NT2/D1 (cell line): ENCODE measurements at places on chromosomes 5 and 9.

GRCh38 chr5:95923918-95924544 is 37.6 kb downstream of the ELL2 start:
- no peak for DNase-seq

- peak; percentile 18 for DNase-seq
These were observed 86.8 kb upstream of the CDH6 start for GRCh38 chr5:31106691-31107090.

GRCh38 chr5:142981886-142982820 is 212.0 kb downstream of the ARHGAP26 start:
- DNase-seq, result peak; percentile 43

DNA sequence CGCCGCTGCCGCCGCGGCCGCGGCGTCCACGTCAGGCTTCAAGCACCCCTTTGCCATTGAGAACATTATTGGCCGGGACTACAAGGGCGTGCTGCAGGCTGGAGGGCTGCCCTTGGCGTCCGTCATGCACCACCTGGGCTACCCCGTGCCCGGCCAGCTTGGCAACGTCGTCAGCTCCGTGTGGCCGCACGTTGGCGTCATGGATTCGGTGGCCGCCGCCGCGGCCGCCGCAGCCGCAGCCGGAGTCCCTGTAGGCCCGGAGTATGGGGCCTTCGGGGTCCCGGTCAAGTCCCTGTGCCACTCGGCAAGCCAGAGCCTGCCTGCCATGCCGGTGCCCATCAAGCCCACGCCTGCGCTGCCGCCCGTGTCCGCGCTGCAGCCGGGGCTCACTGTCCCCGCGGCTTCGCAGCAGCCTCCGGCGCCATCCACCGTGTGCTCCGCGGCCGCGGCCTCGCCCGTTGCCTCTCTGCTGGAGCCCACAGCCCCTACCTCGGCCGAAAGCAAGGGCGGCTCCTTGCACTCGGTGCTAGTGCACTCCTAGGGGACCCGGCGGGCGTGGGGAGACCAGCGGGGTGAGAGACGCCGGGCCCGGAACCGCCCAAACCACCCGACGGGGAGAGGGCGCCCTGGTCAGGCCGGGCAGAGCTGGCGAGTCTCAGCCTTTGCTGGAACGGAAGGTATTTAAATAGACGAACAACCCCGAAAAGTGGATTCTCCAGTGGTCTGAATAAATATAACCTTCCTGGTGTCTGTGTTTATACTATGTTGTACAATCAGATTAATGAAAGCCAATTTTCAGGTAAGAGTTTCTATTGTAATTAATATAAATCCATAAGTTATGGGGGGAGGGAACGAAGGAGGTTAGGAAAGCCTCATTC is 1.2 kb downstream of the FOXB2 start:
- DNase-seq, result no peak

- no peak for DNase-seq
These were observed 523.0 kb downstream of the CSNK1G3 start for GRCh38 chr5:124034963-124035362.

DNA sequence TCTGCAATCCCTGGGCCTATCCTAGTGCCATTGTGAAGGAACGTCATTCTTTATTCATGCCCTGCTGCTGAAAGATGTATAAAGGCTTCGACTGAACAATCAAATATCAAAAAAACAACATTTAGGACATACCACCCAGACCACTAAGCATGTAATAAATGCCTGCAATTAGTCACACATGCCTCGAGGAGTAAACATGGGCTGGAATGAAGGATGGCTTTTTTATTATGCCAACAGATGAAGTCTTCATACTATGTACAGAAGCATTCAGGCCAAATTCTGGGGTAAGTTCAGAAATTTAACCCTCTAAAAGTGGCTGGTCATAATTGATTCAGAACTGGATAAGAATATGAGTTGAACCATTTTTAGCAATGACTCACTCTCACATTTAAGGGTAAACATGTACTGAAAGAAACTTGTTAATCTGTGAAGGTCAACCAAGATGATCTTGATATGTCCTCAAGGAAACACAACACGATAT is 38.1 kb downstream of the FAM240B start:
- DNase-seq, result no peak

DNA sequence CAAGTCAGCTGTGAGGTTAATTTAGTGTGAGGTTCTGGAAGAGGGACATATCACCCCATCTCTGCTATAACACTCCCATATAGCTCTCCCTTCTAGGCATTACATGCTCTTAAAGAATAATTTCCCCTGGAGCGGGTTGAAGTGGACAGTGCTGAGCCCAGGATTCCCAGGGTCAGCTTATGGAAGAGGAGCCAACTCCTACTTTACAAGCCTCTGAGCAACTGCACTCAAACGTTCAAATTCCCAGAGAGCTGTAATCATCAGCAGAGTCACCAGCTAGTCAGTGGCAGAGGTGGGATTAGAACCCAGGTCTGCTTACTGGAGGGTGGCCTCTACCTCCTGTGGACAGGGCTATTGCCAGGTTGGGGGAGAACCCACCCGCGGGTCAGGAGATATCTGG is 1.4 kb downstream of the NEURL1B start:
- DNase-seq, result no peak

GRCh38 chr9:109912726-109913460 is 132.9 kb downstream of the PALM2AKAP2 start:
- DNase-seq, result no peak

GRCh38 chr5:127871503-127872153 is 168.4 kb downstream of the CCDC192 start:
- DNase-seq, result no peak

DNA sequence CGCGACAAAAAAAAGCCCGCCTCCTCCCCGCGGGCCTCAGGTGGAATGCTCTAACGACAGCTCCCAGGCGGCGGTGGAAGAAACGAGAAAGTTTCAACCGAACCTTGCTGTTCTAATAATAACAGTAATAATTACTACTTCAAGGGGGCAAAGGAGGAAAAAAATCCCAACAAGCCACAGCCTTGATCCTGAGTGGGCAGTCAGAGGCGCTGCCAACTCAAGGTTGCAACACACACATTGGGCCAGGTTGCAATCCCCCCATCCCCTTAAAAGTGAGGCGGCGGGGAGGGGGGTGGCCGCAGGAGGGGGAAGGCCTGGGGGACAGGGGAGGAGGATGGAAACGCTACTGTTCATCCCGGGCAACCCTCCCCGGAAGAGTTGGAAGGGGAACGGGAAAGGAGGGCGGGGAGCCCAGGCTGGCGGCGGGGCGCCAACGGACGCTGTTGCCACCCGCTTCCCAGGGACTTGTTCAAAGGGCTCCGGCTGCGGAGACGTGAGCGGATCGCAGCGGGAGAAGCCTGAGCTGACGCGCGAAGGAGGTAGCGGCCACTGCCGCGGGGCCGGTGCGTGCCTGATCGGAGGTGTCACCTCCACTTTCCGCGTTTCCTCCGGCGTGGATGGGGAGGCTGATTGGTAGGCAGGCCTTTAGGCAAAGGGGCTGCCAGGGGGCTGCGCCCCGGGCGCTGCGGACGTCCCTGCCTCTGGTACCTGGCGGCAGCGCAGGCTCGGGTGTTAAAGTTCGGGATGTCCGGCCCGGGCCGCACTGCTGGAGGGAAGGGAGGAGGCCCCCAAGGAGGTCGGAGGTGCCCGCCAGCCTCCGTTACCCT is 647 bp downstream of the SMARCA2 start:
- DNase-seq, result no peak

- DNase-seq, result no peak
These were observed at the start of gene MAMDC4 for GRCh38 chr9:136851941-136852663. Gene MAMDC4, plus strand, starts transcription at chr9:136852346. Its CDS starts 71 bp downstream, at chr9:136852417.

DNA sequence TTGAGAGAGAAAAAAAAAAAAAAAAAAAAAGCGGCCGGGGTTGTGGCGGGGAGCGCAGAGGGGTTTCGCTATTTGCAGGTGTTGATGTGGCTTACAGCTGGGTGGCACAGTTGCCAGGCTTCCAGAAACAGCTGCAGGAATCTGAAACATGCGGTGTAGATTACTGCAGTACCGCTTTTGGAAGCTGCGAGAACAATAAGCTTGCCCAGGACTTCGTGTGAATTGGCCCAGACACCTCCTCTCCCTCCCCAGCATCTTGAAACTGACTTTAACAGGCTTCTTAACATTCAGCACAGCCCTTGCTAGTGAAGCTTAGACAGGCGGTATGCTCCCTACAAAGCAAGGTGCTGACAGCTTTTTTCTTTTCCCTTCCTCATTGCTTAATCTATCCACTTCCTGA is 104.0 kb downstream of the ATP10B start:
- no peak for DNase-seq

GRCh38 chr5:66122379-66123034 is 21.6 kb upstream of the SREK1 start:
- no peak for DNase-seq

- DNase-seq, result no peak
These were observed 97.5 kb downstream of the RFK start for GRCh38 chr9:76296561-76297310.

DNA sequence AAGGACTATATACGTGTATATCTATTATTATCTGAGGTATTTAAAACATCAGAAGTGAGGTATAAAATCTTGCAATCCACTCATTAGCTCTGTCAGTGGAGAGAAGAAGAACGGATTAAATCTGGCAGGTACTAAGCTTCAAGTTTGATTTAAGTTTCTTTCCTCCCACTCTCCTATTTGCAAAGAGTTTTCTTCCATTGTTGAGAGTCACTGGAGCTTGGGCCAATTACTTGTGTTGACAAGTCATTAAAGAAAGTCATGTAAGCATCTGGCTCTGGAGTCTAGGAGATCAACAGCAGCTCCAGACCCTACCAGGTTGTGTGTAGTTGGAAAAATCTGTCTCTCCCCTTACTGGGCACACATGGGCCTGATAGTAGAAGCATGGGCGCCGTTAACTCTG is 476.8 kb upstream of the SMARCA2 start:
- DNase-seq, result no peak

DNA sequence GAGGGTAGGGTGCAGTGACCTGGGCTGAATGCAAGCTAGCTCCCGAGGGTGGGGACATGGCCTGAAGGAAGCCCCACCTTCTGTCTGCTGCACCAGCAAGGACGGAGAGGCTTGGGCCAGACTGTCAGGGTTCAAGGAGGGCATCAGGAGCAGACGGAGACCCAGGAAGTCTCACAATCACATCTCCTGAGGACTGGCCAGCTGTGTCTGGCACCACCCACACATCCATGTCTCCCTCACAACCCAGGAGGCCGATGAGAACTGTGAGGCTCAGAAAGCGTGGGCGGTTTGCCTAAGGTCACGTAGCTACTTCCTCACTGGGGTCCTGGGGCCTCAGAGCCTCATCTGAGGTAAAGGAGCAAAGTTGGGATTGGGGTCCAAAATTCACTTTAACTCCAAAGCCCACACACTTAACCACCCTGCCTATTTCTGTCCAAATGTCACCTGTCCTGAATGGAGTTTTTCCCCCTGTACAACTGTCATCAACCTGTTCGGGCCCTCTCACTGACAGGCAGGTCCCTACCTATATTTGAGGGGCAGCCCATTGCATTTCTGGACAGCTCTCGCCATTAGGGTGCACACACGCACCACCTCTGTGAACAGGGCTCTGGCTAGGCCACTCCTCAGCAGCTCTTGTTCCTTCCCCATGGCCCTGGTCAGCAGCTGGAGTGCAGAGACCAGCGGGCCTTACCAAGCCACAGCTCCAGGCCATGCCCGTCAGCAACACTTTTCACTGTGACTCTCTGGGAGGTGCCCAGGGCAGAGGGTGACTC is 3.4 kb downstream of the IL13 start:
- no peak for DNase-seq

- DNase-seq, result peak; percentile 49
These were observed 45.9 kb upstream of the KCNMB1 start for GRCh38 chr5:170434966-170435605.

DNA sequence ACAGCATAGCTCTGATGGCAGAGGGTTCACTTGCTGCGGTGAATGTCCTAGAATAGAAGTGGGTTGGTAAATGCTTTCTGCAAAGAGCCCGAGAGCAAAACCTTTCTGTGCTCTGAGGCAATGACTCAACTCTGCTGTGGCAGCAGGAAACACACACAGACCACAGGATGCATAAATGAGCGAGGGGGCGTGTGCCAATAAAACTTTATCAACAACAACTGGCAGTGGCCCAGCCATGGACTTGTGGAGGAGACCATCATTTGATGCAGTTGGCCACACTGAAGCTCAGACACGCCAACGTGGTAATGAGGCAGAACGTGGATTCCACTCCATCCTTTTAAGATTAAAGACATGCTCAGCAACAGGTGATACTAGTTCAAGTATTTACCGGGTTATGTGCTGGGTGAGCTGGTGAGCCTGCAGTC is 6.8 kb downstream of the MRPL36 start:
- no peak for DNase-seq

DNA sequence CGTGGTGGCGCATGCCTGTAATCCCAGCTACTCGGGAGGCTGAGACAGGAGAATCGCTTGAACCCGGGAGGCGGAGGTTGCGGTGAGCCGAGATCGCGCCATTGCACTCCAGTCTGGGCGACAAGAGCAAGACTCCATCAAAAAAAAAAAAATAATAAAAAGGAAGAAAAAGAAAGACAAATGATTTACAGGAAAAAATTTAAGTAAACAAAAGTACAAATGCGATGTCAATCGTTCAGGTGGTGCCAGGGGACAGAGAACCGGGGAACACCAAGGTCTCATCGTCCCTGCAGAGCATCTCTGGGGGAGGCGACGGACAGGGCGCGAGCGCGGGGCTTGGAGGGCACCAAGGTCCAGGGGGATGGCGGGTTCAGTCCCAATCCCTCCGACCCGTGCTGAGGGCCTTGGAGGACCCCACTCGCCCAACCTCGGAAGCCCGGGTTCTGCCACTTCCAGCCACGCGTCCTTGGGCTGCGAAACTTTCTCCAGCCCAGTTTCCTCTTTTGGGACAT is 607 bp upstream of the HNRNPAB start:
- no peak for DNase-seq

DNA sequence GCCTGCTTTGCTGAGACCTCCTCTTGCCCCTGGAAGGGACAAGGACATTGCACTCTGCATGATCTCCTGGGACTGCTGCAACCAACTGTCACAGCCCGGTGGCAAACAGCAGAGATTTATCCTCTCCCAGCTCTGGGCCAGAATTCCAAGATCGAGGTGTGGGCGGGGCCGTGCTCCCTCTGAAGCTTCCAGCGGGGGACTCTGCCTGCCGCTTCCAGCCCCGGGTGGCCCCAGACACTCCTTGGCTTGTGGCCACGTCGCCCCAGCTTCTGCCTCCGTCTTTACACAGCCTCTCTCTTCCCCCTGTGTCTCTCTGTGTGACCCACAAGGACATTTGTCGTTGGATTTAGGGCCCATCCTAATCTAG is 67.1 kb downstream of the COL5A1 start:
- DNase-seq, result no peak

DNA sequence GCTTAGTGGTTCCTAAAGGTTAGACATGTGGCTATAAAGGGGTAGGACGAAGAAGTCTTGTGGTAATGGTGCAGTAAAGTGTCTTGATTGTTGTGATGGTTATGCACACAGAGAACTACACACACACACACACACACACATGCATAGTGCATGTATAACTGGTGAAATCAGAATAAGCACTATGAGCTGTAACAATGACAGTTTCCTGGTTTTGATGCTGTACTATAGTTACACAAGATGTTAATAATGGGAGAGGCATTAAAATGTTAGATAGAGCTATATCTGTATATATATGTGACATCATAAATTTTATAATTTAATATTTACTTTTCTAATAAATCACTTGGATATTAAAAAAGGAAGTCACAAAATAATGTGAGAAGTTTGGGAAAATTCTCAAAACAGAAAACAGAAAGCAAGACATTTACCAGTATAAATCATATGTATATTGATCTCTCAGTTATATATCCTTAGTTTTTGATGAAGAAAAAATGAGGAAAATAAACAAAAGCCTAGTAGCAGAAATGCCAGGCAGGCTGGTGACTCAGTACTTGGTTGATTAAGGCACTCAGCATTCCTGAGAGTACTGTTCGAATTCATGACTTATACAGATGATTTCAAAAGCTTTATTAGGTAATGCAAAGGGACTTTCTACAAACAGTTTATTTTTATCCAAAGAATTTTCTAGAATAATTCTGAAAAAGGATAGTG is 350.5 kb upstream of the DAB2 start:
- DNase-seq, result no peak
